Keratinocyte (primary cell): ENCODE measurements at places on chromosomes 5 and 9.

- no peak for DNase-seq
Observed at GRCh38 chr9:123662057-123662776, 267.7 kb downstream of the DENND1A start.

DNA sequence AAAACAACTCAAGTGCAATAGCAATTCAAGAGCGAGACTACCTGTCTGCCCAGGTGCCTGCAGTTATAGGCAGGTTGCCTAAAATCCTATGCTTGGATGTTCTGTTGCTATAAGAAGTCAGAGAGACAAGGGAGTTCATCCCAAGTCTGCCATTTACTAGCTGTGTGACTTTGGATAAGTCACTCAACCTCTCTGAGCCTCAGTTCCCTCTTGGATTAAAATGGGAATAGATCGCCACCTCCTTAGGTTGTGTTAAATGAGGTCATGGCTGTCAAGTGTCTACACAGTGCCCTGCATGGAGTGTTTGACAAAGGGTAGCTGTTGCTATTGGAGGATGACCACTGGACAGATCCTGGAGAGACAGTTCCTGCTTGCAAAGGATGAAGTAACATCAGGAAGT, 1.3 kb upstream of the ZBTB34 start:
- no peak for DNase-seq

GRCh38 chr9:34518896-34519295, 3.9 kb downstream of the ENHO start:
- no peak for DNase-seq

GRCh38 chr9:13171261-13171660, 108.2 kb downstream of the MPDZ start:
- no peak for DNase-seq

- no peak for DNase-seq
Observed at GRCh38 chr5:38607930-38608564, 51.6 kb upstream of the LIFR start.

DNA sequence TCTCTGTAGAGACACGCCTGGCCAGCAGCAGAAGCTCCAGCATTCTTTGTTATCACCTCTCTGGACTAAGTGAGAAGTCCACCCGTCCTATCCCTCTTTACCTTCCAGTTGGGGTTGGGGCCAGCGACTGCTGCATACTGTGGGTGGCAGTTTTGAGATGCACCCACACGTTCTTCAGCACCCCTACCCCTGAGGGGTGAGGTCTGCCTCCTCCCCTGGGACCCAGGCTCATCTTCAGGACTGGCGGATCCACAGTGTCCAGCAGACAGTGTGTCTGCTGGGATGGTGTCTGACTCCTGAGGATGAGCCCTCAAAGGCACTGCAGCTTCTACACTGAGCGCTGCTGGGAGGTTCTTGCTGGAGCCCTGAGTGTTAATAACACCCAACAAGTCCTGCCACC, 78.8 kb downstream of the GADD45G start:
- DNase-seq, result no peak

GRCh38 chr5:80156156-80156555, 99.7 kb downstream of the SERINC5 start:
- no peak for DNase-seq

DNA sequence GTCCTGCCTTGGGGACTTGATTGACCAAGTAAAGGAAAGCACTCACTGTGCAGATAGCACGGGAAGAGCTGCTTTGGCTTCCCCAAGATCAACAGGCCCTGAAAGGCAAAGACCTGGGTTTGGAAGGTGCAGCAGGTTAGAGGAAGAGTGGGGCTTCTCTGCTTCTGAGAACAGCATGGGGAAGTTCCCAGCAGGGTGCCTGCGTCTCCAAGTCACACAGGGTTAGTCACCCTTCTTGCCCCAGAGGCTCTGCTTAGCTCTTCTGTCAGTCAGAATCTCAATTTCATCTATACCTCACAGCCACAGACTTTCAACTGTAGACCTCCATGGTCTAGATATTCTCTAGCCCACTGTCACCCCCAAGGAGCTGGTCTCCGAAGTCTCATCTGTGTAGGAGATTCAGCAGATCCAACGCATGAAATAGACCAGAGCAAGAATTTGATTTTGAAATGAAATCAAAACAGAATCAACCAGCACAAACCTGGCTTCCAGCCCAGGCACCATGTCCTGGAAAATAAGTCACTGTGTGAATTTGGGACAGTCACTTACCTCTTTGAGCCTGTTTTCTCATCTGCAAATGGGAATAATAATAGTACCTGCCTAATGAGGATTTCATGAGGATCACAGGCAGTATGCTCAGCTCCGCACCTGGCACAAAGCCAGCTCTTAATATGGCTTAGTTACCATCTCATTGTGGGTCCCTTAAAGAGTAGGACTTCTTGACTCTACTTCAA, 64.0 kb downstream of the SFXN1 start:
- no peak for DNase-seq

DNA sequence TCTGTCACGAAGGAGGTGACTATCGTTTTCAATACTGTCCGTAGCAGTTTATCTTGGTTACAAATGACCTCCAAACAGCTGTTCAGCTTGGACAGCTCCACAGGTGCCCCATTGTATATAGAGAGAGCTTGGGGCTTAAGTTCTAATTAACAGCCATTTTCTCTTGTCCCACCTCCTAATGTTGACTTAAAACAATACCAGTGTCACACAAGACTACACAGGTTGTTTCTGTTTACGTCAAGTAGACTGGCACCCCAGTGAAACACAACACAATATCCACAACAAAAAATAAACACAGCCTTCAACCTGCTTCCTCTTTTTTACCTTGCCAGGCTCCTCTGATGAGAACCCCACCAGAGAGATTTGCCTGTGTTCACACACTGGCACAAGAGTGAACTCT, 39.8 kb upstream of the TLE1 start:
- DNase-seq, result no peak

DNA sequence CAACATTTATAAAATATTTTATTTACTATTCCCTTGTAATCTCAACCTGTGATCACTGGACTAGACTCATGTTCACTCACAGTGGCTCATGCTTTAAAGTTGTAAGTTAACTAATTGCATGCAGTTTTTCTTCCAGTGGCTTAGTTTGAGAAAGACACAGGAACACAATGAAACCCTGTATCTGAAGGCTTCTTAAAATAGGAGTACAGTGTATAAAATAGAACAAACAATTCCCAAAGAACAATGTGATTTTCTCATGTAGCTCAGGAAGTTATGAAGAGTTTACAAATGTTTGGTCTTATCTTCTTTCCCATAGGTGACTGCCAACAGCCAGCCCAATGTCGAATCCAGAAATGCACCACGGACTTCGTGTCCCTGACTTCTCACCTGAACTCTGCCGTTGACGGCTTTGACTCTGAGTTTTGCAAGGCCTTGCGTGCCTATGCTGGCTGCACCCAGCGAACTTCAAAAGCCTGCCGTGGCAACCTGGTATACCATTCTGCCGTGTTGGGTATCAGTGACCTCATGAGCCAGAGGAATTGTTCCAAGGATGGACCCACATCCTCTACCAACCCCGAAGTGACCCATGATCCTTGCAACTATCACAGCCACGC, 5.9 kb downstream of the RGMB start:
- no peak for DNase-seq

DNA sequence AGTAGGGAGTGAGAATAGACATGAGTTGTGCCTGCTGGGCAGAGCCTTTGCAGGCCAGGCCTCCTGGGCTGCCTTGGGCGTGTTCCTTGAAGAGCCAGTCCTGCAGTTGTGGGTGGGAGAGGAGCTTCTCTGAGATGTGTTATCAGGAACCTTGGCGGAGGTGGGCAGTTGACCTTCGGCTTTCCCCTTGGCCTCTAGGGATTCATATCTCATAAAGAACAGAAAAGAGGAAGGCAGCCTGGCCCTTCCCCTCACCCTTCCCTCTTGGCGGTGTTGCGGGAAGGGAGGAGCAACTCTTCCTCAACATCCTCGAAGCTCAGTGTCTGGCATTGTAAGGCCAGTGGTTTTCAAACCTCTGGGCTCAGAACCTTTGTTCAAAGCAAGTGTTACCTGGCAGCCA, 59.2 kb downstream of the DAPK1 start:
- no peak for DNase-seq

- no peak for DNase-seq
Observed at GRCh38 chr5:169027501-169028061, 273.4 kb downstream of the SLIT3 start.

- no peak for DNase-seq
Observed at GRCh38 chr5:142770650-142771609, 753 bp downstream of the ARHGAP26 start.

- no peak for DNase-seq
Observed at GRCh38 chr9:35937227-35937626, 20.7 kb downstream of the OR2S2 start.

- no peak for DNase-seq
Observed at GRCh38 chr5:142432961-142433360, 108.1 kb upstream of the SPRY4 start.

- DNase-seq, result no peak
Observed at GRCh38 chr5:36396640-36397039, 94.9 kb upstream of the RANBP3L start.

GRCh38 chr9:107049046-107049802, 186.3 kb downstream of the ZNF462 start:
- DNase-seq, result no peak

DNA sequence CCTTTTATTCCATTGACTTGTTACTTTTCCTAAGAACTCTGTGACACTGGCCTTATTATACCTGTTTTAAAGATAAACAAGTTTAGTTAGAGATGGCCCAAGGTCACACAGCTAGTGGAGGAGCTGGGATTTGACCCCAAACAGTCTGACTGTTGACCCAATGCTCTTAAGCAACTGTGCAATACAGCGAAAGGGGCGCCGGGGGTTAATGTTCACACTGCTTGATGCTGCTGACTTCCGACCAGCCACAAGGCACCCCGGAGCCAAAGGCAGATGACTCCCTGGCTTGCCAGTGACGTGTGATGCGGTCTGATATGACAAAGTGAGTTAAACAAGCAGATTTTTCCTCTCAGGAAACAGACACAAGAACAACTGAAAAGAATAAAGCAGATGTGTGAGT, 23.9 kb downstream of the PIK3R1 start:
- DNase-seq, result no peak

DNA sequence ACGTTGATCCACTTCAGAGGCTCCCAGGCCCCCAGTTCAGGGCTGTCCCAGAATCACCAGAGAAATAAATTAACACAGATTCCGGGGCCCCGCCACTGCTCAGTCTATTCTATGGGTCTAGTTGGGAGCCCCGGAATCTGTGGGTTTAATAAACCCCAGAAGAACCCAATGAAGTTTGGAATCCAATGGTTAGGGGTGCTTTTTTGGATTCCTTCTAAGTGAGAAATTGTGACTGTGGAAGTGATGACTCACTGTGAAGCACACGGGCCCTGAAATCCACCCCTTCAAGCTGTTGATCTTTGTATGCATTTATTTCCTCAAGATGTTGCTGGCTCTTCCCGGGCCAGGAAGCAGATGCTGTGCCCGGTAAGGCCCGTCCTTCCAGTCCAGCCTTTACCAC, 57.3 kb upstream of the SLC28A3 start:
- peak; percentile 13 for DNase-seq

DNA sequence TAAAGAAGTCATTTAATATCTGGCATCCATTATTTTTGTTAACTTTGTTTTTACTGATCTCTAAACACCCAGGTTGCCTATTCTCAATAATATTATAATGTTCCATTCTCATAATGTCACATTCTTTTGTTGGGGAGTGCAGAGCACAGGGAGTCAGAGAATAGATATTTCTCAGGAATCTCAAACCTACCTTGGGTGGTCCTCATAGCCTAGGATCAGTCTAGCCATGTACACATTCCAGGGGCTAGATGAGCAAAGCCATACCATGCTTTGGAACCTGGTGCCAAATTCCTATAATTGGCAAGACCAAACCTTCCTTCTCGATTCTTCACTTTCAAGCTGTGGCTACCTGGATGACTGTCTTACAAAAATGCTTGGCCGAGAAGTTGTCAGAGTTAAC, 1124.7 kb upstream of the WWC1 start:
- DNase-seq, result no peak

DNA sequence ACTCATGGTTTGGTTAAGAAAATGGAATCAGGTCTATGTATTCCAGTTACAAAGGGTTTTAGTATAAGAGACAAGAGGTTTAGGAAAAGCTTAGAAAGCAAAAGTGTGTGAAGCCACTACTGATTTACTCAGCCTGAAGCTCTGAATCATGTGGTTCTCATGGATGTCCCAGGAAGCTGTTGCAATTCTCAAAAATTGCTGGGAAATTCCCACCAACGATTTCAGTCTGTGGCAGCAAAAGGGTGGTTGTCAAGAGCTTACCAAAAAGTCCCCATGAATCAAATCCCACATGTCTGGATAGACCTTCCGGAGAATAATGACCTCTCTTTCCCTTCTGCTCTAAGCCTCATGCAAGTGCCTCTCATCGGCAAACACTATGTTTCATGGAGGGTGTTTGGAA, 929.9 kb downstream of the TLE4 start:
- DNase-seq, result no peak

GRCh38 chr5:9058666-9059065, 487.2 kb downstream of the SEMA5A start:
- DNase-seq, result no peak

DNA sequence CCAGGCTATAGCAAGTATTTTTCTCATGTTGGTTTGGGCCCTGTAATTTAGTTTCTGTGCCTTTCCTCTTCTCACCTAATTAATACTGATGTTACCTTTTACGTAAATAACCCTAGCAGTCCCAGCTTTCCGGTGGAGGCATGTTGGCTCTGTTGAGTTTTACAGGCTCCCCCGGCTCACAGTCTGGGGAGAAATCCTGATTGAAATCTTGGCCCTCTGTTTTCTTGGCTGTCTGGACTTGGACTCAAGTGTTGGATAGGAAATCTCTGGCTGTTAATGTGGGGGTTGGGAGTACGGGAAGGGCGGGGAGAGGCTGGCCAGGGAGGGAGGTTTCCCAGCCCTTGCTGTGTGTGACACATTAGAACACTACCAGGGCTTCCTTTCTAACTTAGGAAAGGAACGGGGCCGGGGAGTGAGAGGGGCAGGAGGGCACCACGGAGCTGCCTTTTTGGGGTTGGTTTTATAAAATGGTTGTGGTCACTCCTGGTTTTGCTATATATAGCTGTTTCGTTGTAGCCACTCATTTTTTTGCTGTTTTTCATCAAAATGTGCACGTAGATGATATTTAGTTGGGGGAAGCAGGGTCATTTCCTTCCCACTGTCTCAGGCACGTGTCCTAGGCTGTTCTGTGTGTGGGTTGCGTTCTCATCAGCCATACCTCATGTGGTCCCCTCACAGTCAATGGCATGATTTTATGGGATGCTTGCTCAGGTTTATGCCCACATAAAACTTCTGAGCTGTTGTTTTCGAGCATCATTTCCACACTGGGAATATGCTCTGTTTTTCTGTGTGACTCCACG, 11.0 kb downstream of the TRIO start:
- no peak for DNase-seq

GRCh38 chr5:135707302-135707701, 127.2 kb upstream of the SLC25A48 start:
- no peak for DNase-seq

DNA sequence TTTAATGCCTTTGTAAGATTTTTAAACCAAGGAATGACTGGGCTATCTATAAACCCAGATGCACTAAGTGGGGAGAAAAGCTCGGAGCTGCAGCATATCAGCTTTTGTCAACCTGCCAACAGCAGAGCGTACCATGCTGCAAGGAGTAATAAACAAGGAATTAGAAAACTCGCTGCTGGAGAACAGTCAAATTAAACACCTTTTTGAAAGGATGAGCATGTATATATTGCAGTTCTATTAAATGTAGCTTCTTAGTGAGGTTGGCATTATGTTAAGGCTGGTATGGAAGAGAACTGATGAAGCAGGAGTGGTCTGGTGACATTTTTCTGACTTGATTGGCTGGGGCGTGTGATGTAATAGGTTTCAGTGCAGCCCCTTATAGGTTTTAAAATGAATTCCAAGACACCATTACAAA, 74.7 kb downstream of the PIK3R1 start:
- no peak for DNase-seq
